GM19239 (cell line): ENCODE measurements at places on chromosomes 5 and 9.

DNA sequence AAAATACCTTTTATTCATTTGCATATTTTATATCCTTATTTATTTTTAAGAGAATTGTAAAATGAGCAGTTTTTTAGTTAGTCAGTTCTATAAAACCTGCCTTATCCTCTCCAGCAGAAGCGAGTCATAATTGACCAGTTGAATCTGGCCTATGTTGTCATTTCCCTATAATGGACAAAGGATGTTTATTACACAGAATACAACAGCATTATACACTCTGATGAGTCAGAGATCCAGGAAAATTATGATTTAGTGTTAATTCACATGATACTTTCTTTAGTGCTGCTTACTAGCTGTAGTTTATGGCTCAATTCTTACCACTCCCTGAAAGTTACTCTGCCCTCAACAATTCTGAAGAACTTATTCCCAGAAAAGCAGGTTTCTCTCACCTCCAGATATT is 26.8 kb upstream of the LURAP1L start:
- DNase-seq, result no peak

DNA sequence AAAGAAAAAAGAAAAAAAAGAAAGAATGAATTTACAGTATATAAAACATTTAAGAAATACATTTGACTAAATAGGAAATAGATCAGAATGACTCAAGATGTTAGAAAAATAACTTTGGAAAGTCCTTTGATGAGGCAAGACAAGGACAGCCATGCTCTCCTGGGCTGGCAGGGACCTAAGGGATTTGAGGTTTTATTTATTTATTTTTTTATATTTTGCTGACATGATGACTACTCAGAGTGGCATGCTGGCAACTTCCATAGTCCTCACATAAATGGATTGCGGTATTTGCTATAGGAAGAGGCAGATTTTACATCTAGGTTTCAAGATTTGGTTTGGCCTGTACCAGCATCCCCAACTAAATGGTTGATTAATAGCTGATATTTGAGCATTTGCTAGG is 17.7 kb downstream of the SLC28A3 start:
- no peak for DNase-seq

GRCh38 chr5:66912787-66913186 is 283.8 kb downstream of the CD180 start:
- no peak for DNase-seq

- no peak for DNase-seq
These were observed 121.7 kb downstream of the ICE1 start for GRCh38 chr5:5544094-5544663.

- no peak for DNase-seq
These were observed 142.5 kb downstream of the SNCAIP start for GRCh38 chr5:122454541-122454940.

GRCh38 chr5:9619331-9620092 is 10.6 kb downstream of the TAS2R1 start:
- no peak for DNase-seq

DNA sequence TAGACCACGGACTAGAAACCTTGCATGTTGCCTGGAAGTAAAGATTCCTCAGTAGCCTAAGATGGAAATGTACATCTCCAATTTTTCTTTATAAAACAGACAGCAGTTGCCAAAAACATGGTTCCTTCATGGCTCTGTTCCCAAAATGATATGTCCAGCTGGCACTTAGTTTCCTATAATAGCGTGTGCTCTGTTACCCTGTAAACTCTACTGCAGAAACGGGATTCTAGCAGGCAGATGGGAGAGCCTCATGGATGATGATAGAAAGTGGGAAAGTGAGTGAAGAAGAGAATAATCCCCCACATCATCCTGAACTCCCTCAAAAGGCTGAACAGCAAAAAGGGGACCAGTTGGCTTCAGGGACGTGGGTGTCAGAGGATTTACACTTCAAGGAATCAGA is 118.2 kb downstream of the FRMD3 start:
- no peak for DNase-seq

GRCh38 chr9:115952430-115953292 is 200.9 kb upstream of the PAPPA start:
- no peak for DNase-seq

- peak; percentile 63 for DNase-seq
These were observed 178.4 kb downstream of the PAX5 start for GRCh38 chr9:36855448-36856315.

DNA sequence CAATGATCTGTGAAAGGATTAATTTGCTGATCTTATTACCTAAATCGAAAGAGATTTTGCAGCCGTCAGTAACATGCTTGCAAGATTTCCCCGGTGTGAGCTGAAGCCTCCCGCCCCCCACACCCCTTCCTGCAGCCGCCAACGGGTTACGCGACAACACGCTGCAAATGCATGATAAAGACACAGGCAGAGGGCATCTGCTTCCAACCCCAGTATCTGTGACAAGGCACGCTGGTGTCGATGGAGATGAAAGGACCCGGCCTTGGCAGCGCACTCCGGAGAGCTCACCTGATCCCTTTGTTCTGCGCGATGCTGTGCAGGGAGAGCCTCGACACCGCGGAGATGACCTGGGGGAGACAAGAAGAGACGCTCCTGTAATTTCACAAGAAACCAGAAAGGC is 122.9 kb upstream of the SARDH start:
- DNase-seq, result no peak

- no peak for DNase-seq
These were observed 21.8 kb downstream of the C9 start for GRCh38 chr5:39342460-39342859.

DNA sequence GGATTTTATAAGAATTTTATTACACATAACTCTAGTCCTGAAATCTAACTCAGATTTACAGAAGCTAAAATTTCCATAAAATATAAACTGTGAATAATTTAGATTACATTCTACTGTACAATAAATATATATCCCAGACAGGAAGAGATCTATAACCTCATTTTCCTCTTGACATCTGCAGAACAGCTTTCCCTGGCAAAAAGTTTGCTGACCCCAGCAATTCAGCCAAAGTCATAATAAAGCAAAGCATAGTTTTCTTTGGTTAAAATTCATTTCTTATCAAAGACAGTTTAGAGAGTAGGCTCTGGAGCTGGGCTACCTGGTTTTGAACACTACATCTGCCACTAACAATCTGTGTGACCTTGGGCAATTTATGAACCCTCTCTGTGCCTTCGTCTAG is 372.5 kb downstream of the CAAP1 start:
- no peak for DNase-seq

DNA sequence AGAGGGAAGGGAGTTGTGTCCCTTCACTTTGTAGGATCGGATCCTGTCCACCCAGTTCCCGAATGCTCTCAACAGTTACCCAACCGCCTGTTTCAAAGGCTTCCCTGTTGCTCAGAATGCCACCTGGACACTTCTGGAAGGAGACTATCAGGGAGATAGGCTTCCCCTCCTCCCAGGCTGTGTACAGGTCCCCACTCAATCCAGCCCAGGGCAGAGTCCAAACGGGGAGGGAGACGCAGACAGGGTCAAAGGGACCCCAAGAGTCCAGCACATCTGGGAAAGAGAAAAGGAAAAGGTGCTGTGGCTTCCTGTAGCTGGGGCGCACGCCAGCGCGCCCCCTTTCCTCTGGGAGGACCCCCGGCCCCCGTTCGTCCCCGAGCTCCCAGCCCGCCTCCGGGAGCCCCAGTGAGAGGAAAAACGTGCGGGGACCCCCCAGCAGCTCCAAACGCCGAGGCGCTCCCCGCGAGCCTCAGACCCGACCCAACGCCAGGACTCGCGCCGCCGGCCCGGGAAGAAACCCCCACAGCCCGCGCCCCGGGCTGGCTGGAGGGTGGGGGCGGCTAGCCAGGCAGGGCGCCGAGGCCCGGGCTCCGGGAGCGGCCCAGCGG is 640 bp downstream of the SURF4 start:
- DNase-seq, result peak; percentile 32

DNA sequence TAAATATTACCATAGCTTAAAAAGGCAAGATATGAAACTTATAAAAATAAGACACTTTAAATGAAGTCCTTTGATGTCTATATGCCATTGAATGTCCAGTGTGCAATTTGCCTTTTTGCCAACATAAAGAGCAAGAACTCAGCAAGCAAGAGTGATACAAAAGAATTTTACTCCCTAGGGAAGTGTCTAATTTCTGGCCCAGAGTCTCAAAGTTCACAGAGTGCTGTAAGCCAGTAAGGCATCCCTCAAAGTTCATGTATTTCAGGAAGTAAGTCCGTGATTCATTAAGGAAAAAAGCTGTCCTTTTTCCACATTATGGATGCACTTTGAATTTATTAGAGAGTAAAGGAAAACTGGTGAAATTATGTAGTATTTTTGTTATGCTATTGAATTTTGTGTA is 185.2 kb downstream of the CCDC171 start:
- no peak for DNase-seq

DNA sequence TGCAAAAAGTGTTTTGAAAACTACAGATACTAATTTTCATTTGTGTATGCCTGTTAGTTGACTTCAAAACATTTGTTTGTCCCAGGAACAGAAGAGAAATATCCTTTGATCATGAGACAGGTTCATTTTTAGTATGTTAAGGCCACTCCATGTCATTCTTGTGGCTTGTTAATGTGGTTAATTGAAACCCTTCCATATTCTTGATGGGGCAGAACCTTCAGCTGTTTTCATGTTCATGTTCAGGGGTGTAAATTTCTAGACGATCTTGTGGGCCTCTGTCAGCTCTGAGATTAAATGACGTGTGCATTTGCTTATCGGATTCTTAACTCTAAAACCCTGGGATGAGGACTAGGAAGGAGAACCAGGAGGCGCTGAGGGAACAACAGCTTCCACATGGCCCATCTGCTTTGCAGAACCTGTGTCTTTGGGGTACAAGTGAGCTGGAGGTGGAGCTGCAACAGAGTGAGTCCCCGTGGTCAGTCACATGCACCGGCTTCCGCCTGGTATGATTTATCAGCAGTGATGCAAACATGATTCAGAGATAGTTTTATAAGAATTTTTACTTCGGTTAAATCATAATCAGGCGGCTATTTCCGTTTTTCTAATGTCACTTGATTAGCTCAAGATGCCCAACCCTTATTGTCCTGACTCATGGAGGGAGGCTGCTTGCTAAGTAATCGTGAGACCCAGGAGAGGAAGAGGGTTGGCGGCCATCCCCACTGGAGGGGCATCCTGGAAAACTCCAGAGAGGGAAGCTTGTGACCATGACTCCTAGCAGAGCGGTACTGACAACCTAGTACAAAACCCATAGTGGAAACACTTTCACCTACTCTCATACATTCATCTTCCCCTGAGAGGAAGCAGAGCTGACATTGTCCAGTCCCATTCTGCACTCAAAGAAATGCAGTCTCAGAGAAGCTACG is 138.4 kb downstream of the C9orf152 start:
- DNase-seq, result no peak

DNA sequence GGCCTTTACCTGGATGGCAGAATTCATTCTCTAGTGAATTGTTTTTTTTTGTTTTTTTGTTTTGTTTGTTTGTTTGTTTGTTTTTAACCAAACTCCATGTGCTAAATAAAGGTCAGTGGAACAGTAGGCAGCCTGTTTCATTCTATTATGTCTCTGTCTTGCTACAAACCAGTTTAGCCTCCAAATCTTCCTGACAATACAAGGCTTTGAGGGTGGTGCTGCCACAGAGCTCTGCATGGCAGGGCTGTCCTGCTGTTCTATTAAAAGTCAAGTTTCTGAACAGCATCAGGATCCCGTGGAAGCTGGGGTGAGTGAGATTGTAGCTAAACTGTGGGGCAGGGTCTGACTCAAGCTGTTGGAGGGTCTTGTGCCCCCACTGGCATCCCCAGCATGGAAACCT is 144.1 kb upstream of the MAST4 start:
- DNase-seq, result no peak

GRCh38 chr9:32581512-32582143 is 8.7 kb upstream of the NDUFB6 start:
- DNase-seq, result no peak

DNA sequence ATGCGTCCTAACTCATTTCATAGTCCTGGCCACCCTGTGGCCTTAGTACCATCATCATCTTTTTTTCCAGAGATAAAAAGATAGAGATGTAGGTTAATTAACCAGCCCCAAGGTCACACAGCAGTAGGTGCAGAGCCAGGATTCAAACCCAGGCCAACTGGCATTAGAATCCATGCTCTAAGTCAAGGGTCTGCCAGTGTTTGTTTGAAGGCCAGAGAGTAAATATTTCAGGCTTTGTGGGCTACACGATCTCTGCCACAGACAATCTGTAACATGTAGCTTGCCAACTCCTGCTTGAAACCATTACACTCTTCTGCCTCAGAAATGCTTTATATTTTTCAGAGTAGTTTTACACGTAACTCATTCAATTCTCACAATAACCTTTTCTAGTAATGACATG is 119.6 kb downstream of the EFNA5 start:
- no peak for DNase-seq

DNA sequence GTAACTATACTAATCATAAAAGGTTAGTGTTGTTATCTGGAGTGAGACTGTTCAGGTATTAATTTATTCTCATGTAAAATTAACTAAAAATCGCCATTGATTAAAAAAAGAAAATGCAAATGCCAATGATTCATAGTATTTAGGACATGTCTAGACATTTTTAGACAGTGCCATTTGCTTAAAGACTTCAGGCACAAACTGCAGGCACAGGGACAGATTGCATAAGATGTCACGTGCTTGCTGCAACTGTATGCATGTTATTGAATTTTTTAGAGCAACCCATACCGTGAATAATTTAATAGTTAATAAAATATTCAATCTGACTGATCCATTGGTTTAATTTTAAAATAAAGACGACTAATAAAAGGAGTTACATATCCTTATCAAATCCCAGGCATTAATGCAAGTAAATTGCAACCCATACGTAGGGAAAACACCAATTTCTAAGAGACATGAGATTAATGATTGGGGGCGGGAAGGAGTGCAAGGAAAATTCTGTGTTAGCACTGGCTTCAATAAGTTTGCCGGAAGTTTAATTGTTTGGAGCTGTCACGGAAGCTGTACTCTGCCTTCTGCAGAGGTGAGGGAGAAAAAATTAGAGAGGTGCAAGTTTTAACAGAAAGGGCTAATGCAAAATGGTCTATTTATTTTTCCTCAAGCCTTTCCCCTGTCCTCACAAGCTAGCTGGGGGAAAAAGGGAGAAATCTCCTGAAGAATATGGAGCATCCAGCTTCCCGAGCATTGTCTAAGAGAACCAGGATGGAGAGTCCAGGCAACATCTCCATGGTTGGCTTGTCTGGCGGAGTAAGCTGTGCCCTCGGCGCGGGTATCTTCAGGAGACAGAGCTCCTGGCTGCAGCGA is 2.9 kb downstream of the EDIL3 start:
- DNase-seq, result no peak

DNA sequence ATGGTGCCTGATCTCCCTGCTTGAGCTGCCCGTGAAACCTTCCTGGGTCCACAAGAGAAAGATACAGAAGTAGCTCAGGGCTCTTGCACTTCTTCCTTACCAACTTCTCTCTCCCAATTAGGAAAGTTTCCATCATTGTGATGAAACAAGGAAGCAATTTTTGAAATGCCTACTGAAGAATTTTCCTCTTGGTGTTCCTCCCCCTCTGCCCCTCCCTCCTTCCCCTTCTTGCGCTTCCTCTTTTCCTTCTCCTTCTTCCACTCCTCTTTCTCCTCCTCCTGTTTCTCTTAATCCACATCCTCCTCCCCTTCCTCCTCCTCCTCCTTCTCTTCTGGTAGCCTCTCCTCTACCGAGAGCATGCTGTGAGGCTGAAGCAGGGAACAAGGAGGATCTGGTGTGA is 36.3 kb upstream of the OTULINL start:
- DNase-seq, result no peak

GRCh38 chr5:142222866-142223558 is 101.8 kb downstream of the SPRY4 start:
- DNase-seq, result no peak
